ENCODE measurements at places on chromosomes 2 and 18.
A peak's percentile ranks its signal among the peaks of the same experiment; 100 is the strongest.

DNA sequence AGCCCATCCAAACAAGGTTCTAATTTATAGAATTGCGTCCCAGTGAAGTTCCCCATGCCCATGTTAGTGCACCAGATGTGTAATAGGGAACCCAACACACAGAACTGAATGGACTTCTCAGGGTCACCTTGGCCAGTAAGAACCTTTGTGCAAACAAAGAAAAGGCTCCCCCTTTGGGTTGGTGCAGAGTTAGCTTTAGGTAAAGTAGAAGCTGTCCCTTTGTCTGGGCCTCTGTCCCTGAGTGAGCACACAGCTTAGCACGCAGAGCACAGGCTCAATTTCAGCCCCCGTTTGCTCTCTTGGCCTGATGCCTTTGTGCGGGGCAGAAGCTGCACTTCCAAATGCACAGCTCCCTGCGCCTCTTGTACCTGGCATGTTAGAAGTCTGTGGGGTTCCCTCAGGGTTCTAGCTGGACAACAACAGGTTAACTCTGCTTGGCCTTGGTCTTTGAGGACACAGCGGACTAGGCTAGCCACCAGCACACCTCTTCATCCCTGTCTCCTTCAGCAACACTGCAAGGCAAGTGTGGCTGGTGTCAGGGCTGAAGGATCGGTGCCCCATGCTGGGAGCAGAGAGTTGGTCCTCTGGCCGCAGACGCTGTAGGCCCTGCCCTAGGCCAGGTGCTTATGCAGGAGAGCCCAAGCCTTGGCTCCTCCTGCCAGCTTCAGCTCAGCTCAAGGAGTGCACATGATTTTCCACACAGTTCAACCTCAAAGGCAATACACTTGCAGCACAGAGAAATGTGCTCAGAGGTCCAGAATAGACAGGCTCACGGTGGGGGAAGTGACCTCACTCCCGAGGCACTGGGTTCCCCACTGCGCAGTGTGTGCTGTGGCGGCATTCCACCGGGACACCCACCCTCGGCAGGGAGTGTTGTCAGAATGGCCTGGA lies 73.3 kb upstream of the FOSL2 start:
- DNase-seq: no peak

GRCh38 chr2:147636886-147637285 lies 207.9 kb upstream of the ACVR2A start:
- DNase-seq: peak; percentile 51

GRCh38 chr2:42068571-42069178 lies 20.9 kb downstream of the PKDCC start:
- no peak for DNase-seq

DNA sequence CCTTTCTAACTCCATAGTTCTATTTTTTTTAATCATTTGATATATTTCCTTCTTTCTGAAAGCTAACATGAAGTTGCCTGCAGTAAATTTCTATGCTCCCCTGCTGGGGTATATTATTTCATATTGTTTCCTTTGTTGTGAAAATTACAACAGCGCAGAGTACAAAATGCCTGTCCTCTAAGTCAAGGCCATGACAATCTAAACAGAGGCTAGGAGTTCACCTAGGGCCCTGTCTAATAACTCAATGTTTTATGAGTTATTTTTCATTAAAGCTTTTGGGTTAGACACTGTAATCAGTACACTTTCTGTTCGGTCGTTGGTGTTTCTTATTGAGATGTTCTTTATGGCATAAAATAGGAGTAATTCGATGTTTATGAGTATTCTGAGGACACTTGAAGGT lies 111.2 kb downstream of the OSR1 start:
- no peak for DNase-seq

GRCh38 chr2:26917135-26917836 lies 53.2 kb upstream of the MAPRE3 start:
- DNase-seq: no peak

- no peak for DNase-seq
These were observed 277.1 kb upstream of the NRP2 start for GRCh38 chr2:205405194-205405593.

Measured in MV-4-11 (cell line).